NCI-H2081 (cell line): ENCODE measurements at places on chromosomes 6 and 20.

DNA sequence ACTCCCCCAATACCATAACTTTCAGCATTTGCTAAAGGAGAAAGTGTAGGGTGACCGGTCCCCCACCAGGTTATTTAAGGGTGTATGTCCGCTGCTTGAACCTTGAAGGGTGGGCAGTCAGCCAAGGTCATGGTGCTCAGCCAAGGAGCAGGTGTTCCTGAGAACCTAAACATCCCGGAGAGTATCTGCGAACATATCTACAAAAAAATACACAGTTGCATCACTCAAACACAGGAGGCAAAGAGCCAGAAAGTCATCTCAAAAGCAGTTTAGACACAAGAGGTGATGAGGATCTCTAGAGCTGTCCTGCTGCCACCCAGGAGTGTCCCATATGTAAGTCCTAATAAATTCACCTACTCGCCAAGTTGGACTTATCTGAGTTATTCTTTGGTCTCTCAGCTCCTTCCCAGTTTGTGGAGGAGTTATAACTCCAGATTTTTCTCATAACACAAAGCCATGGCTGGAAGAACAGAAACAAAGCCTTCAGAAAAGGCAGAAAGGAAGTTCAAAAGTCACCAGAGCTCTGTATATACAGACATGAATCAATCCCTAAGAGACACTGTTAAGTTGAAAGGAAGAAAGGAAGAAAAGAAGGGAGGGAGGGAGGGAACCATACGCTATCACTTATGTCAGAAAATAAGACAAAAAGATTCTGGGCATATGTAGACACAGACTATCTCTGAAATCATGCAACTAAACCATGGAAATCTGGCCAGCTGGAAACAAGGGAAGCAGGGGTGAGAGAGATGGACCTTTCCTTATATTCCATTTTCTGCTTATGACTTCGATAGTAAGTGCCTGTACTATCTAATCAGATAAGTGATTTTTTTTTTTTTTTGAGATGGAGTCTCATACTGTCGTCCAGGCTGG, 11.3 kb downstream of the MBOAT1 start:
- no peak for DNase-seq

DNA sequence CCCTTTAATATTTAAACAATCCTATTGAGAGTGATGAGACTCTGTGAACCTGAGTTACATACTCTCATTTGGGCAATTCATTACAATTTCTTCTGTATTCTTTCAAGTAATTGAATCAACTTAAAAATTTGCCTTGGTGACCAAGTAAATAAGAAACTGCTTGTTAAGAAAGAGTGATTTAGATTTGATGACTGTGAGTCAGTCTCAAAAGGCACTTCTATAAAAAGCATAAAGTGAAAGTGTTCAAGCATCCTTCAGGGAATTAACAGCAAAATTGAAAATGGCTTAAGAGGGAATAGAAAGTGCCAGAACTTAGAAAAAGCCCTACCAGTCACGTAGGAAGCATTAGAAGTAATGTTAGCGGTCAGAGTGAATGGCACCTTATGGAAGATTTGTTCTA, 654.7 kb downstream of the EPM2A start:
- DNase-seq, result no peak

DNA sequence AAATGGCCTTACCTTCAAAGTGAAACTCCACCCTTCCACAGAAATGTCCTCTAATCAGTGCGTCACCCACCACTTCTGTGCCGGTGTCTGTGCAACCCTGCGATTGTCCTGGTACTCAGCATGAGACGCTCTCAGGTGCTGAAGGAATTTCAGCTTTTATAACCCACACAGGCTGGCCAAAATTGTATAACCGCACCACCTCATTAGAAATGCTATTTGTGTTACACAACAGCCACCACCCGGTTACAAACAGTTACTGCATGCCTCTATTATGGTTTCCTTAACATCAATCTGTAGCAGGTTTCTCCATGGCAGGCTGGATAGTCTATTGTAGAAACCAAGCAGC, 51.5 kb downstream of the SLC23A2 start:
- no peak for DNase-seq

DNA sequence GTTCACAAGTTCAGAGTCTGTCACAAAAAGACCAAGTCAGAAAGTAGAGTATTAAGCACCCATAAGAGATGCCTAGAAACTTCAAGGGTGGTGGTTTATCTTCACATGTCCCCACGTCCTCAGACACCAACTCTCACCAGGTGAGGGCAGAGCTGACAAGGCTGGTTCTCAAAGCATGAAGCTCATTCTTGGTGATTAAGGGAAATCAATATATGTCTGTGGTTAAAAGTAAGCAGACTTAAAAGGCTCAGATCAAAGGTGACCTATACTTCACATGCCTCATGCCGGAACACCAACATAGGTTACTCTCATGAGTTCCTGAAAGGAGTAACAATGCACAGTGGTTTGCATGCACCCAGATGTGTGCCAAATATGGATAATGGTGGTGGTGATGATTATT, 27.0 kb downstream of the IL17A start:
- no peak for DNase-seq

GRCh38 chr20:38842026-38842425, 36.5 kb downstream of the PPP1R16B start:
- no peak for DNase-seq

- DNase-seq, result no peak
These were observed 182.0 kb upstream of the CST7 start for GRCh38 chr20:24766826-24767622.

DNA sequence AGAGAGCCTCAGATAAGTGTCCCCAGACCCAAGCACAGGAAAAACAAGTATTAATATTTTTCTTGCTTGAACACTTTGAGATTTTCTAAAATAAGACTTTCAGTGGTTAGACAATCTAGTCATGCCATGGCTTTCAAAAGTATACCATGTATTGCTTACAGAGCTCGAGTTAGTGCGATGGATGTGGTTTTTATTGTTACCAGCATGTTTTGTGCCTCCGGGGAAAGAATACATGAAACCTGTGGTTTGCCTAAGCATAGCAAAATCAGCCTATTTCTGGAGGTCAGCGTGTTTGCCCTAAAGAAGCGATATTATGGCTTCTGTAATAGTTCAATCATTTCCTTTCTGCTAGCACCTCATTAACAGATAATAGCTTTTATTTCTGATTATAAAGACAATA, 21.6 kb downstream of the RIN2 start:
- DNase-seq, result no peak

DNA sequence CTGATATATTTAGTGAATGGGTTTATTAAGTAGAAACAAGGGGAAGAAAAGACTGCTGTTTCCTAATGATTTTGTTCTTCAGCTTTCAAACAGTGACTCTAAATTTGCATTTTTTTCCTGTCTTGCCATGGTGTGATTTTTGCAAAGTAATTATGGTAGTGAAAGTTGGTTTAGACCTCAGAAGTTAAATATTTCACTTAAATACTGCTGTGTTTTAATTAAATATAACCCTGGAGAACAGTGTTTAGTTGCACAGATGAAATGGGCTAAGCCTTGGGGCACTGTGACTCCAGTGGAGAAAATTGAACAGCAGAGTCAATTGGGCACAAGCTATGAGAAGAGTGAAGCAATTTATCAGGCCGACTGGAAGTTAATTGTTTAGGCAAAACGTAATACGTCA, 111.1 kb upstream of the MCHR2 start:
- DNase-seq, result no peak

DNA sequence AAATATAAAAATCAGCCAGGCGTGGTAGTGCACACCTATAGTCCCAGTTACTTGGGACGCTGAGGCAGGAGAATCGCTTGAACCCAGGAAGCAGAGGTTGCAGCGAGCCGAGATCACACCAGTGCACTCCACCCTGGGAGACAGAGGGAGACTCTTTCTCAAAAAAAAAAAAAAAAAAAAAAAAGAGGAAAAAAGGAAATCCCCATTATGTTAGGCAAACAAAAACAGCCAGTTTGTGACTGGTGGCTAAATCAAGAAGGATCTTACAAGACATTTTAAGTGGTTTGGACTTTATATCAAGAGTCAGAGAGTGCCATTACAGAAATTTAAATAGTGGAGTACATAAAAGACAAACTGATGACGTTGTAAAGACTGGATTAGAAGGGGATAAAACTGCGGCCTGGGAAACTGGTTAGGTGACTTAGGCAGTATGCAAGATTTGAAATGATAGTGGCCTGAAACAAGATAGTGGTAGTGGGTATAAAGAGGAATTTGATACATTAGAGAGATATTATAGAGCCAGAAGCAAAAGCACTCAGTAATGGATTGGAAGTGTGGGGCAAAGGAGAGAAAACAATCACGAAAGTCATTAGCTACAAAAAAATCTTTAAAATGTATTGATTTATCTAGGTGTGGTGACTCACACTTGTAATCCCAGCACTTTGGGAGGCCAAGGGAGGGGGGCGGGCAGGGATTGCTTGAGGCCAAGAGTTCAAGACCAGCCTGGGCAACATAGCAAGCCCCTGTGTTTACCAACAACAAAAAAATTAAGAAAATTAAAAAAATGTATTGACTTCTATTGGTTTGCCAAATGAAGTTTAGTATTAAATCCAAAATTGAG, 1.7 kb upstream of the MYO6 start:
- DNase-seq, result no peak

DNA sequence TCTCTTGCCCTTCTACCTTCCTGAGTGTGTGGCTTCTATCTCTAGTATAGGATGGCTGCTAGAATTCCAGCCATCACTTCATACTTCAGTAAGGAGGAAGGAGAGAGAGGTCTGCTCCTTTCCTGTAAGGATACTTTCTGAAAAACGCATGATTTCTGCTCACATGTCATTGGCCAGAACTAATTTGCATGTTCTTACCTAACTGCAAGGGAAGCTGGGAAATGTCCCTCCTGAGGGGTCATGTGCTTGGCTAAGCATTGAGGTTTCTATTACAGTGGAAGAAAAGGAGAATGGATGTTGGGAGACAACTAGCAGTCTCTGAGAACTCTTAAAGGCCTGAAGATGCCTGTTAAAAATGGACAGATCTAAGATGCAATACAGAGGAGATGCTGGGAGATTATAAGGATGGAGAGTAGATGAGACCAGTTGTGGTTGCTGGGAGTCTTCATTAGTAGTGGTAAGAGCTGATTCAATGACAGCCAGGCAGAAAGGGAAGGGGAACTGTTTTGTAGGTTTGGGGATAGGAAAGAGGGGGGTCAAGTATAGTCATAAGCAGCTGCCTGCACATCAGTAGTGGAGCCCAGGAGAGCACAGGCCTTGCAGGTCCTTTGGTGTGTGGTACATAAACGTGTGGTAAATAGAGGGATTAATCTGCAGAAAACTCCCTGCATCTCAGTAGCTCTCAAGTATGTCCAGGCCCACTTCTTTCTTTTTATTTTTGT, 20.2 kb downstream of the CDS2 start:
- DNase-seq, result no peak

- DNase-seq, result peak; percentile 11
These were observed 54.3 kb upstream of the CNR1 start for GRCh38 chr6:88220493-88220892.

- DNase-seq, result no peak
These were observed 217.5 kb upstream of the TCF21 start for GRCh38 chr6:133671376-133671775.

GRCh38 chr6:110786696-110787095, 28.6 kb downstream of the CDK19 start:
- DNase-seq, result no peak

- DNase-seq, result no peak
These were observed 59.5 kb downstream of the UTRN start for GRCh38 chr6:144344646-144345045.

- DNase-seq, result no peak
These were observed 75.0 kb upstream of the FUCA2 start for GRCh38 chr6:143586557-143586956.

DNA sequence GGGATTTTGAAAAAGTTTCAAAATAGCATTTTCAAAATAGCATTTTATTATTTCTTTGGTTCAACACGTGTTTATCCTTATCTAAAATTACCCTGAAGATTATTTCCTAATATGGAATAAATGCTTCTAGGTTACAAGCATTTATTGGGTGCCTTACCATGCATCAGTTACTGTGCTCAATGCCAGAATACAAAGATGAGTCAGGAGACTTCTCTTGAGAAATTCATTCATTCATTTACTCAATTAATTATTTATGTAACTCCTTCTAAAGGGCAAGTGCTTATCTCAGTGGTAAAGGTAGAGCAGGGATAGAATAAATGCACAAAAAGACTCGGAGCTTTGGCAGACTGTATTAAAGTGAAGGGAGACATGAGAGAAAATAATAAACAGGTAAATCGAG, 150.1 kb upstream of the PDE7B start:
- no peak for DNase-seq

DNA sequence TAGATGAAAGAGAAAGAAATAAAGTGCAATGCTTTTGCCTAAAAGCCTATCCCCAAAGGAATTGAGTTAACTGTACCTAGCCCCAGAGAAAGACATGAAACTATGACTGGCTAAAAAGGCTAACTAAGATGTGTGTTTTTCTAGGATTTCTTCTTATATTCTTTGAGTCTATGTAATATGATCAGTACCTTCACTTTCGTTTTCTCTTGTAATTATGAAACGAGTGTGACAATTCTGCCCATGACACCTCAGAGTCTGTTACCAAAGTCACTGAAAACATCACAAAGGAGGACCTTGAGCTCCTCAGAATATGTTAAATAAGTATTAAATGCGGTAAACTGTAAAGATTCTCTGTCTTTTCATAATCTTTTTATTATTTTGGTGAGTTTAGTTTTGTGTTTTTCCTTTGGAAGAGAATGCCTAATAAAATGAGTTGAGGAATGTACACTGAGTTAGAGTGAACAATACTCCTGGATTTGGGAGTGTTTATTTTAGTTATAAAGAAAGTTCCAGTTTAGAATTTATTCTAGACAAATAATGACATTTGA, 141.3 kb downstream of the FUT9 start:
- DNase-seq, result no peak

DNA sequence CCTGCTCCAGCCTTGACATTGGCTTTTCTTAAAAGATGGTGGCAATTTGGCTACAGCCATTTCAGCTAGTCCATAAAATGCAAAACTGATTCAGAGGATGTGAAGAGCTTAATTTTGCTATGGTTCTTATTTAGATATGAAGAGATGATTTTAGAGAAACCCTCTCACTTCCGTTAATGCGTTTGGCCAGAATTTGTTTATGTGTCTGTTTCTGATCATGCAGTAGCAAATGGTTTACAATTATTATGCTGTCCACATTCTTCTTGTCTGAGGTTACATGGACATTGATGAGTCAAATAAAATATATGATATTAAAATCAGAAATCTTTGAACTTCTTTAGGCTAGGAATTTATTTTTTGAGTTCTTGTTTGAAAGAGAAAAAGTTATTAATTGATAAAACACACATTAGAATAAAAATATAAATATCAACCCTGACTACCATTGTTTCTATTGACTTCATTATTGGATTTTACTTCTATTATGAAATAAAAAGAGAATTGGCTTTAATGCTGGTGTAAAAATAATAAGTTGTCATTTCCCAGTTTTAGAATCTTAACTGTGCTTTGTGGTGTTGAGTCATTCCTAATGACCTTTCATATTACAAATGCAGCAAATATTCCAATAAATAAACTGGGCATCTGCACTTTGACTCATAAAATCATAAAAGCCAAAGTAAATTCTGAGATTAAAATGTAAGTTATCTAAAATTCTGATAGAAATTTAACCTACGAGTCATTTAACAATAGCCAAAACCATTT, 1286.0 kb upstream of the GJE1 start:
- DNase-seq, result no peak
